ELR (cell line): ENCODE measurements at places on chromosomes 5 and 9.

DNA sequence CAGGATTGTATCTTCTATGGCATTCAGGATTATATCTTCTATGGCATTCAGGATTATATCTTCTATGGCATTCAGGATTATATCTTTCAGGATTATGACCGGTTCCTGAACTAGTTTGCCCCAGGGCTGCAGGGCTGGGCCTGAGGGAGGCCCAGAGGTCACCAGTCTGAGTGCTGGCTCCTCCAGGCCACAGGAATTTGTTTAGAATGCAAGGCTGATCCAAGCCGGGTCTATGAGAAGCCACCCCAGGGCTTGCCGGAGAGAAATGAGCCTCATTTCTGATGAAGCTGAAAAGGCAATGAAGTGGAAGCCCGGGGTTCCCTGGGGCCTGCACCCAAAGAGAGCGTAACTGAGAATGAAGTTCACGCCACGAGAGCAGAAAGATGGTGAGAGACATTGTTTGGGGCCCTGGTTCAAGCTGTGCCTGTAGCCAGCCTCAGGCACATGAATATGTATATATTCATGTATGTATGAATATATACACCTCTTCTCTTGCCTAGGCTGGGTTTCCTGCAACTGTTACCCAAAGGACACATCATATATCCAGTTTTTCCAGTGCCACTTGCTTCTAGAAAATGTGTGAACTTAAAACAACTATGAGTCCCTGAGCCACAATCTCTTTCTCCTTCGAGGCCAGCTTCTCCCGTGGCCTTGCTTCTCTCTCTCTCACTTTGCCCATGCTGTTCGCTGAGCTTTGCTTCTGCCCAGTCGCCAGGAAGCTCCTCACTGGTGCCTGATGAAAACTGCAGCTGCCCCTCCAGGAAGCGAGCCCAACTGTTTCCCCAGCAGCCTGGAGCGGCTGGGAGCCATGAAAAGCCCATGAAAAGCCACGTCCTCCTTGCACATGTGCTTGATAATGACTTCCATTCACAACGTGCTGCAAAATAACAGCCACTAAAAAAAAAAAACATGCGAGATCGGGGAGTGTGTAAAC, 62.3 kb downstream of the GTF3C4 start:
- DNase-seq: peak; percentile 34

- DNase-seq: peak; percentile 9
These were observed 34.2 kb upstream of the GOLGA1 start for GRCh38 chr9:124975131-124975530.

- DNase-seq: no peak
These were observed 17.2 kb downstream of the ENHO start for GRCh38 chr9:34505370-34506120.

DNA sequence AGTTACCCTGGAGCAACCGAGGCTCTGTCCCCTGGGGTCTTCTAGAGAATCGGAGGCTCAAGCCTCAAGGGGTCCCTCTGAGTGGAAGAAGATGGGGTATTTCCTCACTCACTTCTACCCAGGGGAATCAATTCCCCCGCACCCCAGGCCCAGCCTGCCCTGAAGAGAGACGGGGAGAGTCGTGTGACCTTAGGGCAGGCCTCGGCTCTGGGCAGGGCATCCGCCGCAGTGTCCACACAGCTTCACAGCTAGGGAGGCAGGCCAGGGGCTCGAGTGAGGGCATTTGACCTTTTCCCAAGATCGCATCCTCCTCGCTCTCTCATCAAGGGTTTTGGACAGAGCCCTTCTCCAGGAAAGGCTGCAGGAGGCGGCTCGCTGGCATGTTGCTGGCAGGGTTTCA, 57.9 kb upstream of the CNOT6 start:
- no peak for DNase-seq

- DNase-seq: peak; percentile 42
These were observed 14.1 kb upstream of the NUP214 start for GRCh38 chr9:131111186-131111853.

GRCh38 chr5:135545099-135545498, 9.3 kb upstream of the NEUROG1 start:
- DNase-seq: no peak

DNA sequence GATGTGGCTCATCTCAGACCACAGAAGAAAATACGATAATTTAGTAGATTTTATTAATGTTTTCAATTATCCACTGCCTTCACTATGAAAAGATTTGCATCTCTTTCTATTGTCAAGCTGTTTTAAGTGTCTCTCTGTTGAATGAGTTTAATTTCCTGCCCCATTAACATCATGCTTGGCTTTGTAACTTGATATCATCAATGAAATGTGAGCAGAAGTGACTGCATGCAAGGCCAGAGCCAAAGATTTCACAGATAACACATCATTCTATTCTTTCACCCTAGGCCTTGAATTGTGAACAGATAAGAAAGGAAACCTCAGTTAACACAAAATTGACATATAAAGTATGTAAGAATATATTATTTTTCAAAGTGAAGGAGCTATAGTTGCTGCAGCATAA, 986.4 kb upstream of the CDH18 start:
- peak; percentile 2 for DNase-seq
